NCI-H1048 (cell line): ENCODE measurements at places on chromosomes 13 and 19.

GRCh38 chr13:113350065-113350937 is 13.6 kb downstream of the GRTP1 start:
- no peak for DNase-seq

GRCh38 chr13:73299787-73300186 is 241.0 kb downstream of the KLF5 start:
- DNase-seq, result no peak

DNA sequence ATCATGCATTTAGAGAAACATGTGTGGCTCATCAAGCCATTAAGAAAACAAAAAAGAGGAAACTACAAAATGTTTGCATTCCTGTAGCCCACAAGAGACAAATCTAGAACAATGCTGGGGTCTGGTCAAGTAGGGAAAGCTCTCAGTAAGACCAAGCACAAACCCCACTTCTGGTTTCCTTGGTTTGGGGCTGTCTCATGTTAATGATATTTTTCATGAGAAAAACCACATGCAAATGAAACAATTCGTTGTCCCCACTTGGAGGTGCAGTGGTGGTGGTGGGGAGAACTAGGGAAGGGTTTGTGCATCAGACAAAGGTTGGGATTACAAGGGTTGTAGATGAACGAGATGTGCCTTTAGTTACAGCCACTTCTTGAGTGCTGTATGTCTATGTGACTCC is 7.0 kb upstream of the RB1 start:
- DNase-seq, result no peak

DNA sequence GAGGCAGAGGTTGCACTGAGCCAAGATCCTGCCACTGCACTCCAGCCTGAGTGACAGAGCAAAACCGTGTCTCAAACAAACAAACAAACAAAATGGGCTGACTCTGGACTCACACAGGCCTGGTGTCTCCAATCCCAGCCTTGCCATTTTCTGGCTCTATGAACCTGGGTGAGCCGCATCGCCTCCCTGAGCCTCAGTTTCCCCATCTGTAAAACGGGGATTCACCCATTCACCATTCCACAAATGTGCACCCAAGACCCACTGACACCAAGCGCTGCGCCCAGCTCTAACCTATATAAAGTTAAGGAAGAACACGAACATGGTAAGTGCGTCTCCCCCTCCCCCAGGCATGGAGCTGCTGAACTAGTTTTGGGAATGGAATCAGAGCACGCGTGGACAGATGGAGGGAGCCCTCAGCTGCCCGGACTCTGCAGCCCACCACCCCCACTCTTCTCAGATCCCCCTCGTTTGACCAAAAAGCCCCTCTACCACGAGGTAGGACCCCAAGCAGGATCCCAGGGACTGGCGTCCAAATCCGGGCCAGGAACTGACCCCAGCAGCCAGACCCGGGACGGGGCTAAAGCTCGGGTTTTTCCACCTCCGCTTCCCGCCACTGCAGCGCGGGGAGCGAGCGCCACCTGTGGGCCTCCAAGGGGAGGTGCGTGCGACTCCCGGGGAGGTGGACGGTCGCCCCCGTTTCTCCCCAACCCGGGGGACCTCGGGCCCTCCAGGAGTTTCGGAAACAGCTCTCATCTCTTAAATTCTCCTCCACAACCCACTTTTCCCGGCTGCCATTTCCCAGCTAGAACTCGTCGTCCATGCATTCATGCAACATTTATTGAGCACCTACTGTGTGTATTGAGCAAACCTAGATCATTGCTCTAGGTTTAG is 33.0 kb upstream of the ADGRE5 start:
- DNase-seq, result no peak

DNA sequence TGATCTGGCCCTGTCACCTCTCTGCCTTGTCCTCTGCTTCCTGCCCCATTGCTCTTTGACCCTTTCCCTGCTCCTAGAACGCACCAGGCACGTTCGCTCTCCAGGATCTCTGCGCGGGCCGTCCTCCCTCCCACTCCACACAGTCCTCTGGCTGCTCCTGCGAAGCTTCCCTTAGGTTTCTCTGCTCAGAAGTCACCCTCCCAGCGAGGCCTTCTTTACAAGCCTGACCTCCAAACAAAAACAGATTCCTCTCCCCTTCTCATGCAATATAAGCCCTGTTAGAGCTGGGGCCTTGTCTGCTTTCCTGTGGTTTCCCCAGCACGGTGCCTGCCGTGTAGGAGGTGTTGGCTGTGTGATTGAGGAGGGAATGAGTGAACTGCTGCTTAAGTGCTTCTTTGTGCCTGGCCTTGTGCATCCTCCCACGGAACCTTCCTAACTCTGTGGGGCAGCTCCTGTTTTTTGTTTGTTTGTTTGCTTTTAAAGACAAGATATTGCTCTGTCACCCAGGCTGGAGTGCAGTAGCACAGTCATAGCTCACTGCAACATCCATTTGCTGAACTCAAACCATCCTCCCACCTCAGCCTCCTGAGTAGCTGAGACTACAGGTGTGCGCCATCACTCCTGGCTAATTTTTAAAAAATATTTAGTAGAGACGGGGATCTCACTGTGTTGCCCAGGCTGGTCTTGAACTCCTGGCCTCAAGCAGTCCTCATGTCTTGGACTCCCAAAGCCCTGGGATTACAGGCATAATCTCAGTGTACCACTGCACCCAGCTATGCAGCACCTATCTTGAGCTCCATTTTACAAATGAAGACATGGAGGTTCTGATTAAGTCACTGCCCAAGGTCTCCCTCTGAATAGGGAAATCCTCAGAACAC is 82.0 kb downstream of the SIPA1L3 start:
- no peak for DNase-seq

DNA sequence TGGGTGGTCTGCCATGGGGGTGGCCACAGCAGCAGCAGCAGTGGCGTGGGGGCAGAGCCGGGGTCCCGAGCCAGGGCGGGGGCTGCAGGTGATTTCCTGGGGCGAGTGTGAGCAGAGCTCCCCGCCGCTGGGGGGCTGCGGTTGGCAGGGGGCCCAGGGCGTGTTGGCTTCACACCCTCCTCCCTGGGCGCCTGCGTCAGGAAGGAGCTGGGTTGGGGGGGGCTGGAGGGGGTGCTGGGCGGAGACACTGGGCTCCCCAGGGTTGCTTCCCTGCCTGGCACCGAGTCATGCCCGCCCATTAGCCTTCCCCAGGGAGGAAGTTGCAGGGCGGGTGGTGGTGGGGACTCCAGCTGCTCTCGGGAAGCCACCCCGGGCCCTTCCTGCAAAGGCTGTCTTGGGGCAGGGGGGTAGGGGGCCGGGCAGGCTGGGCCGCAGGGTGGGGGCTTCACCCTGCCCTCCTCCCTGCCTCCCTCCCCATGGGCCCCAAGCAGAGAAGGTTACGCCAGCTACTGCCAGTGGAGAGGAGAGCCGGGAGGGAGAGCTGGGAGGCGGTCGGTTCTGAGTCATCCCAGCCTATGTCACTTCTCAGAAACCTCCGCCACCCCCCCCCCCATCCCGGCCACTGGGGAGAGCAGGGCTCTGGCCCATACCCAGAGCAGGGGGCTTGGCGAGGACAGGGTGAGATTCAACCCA is 4.6 kb downstream of the MIDN start:
- no peak for DNase-seq

DNA sequence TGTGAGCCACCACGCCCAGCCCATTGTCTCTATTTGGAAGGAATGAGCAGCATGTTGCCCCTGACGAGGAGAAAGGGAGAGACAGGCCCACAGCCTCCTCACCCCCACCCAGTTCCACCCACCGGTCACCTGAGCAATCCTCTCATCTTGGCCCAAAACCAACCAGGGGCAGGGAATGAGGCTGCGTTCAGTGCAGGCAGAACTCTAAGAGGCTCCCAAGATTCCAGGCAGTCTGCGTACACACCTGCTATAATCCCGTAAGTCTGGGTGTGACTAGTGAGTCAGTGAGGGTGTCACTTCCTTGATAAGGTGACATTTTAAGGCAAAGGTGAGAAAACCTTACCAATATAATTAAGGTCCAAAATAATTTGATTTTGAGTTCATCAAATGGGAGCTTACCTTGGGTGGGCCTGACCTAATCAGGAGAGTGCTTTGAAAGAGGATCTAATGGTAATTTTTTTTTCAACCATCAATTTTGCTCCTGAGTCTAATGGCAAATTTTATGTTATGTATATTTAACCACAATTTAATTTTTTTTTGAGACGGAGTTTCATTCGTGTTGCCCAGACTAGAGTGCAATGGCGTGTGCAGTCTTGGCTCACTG is 26.9 kb upstream of the KLF2 start:
- no peak for DNase-seq

DNA sequence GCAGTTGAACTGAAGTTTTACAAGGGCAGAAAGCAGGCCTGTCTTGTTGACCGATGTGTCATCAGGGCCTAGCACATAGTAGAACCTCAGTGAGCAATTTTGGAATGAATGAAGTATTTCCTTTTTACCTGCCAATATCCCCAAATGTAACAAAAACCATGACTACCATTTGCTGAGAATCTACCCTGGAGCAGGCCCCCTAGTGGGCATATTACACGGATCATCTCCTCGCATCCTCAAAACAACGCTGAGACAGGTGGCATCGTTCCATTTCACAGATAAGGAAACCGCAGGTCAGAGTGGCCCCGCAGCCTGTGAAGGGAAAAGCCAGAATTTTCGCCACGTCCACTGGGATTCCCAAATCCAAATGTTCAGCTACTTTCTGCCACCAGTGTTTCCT is 77.9 kb downstream of the CACNA1A start:
- no peak for DNase-seq

- DNase-seq, result no peak
Measured at GRCh38 chr19:41226053-41226873, 7.2 kb downstream of the AXL start.
